Osteocyte (in vitro differentiated cells): ENCODE measurements at places on chromosomes 2 and 18. TPM values are rescaled to one million over a fixed set of nuclear protein-coding genes. Genes with fewer than 3 reads are reported as not detected.

DNA sequence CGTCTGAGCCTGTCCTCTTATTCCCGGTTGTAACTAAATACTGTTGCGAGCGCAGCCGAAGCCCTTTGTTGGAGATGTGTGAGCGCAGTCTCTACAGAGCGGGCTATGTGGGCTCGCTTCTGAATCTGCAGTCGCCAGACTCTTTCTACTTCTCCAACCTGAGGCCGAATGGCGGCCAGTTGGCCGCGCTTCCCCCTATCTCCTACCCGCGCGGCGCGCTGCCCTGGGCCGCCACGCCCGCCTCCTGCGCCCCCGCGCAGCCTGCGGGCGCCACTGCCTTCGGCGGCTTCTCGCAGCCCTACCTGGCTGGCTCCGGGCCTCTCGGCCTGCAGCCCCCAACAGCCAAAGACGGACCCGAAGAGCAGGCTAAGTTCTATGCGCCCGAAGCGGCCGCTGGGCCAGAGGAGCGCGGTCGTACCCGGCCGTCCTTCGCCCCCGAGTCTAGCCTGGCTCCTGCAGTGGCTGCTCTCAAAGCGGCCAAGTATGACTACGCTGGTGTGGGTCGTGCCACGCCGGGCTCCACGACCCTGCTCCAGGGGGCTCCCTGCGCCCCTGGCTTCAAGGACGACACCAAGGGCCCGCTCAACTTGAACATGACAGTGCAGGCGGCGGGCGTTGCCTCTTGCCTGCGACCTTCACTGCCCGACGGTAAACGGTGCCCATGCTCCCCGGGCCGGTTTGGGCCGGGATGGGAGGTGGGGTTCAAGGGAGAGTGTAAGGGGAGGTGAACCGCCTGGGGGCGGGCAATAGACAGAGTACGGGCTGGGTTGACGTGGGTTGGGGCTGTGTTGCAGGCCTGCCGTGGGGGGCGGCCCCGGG lies at the start of gene HOXD12:
HOXD12 (plus strand) TSS at position 68 of the 819 bp plus-strand sequence; CDS start at position 75, 7 bp downstream.
- no peaks in the 10 kb centered on the region for H3K36me3 ChIP-seq
- H3K4me1 ChIP-seq = peaks cover 26% of the 10 kb centered on the region
- H3K27ac ChIP-seq = no peak within 1 kb of the TSS
- peak; percentile 68 for DNase-seq
- H3K27me3 ChIP-seq = peaks cover 94% of the 10 kb centered on the region

DNA sequence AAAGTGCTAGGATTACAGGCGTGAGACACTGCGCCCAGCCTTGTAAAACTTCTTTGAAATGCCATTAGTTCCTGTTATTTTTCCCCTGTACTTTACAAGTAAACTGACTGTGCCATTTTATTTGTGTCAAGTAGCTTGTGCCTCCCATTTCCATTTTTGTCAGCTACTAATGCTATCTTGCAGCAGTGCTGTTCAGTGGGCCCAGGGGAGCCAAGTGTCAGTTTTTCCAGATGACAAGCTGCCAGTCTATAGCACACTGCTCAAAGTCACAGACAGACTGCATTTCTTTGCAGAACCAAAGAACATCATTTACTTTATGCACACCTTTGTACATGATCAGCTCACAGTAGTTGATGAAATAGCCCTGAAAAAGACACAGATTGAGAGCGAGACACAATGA lies 901.3 kb upstream of the CDH2 start:
- no peaks in the 10 kb centered on the region for H3K27me3 ChIP-seq
- H3K36me3 ChIP-seq = no peaks in the 10 kb centered on the region
- no peak for DNase-seq
- no peak overlapping the region for H3K27ac ChIP-seq
- no peak overlapping the region for H3K4me3 ChIP-seq

DNA sequence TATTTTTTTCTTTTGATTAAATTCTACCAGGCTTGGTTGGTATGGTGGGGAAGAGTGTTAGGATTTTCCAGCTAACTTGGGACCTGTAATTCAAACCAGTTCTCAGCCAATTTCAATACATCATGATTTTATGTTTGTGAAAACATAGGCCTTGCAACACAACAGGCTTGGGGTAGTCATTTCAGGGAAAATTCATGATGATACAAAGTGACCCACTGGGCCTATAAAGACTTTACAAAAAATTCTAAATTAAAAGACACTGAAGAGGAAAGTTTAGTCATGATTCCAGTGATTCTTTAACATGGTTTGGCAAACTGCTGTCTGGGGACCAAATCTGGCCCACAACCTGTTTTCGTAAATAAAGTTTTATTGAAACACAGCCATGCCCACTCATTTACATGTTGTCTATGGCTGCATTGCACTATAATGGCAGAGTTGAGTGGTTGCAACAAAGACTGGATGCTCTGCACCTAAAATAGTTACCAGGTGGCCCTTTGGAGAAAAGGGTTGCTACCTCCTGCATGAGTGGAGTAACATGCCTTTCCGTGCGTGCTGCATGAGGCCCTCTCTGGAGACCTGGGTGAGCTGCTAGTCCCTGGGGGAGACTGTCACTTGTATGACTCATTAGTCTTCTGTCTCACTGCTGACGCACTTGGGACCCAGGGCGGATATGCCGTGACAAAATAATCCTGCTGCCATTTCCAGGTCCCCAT lies 73.6 kb downstream of the NPAS2 start:
- H3K27me3 ChIP-seq = no peaks in the 10 kb centered on the region
- peaks cover 11% of the 10 kb centered on the region for H3K36me3 ChIP-seq
- no peak overlapping the region for H3K4me3 ChIP-seq
- no peak for DNase-seq

The CFC1 gene
- total RNA-seq = not detected in 2 replicates

The ZC3H6 gene
- total RNA-seq = 7.3 and 8.2 TPM in 2 replicates

The UGT1A3 gene
- not detected in 2 replicates for total RNA-seq

The LINC00305 gene
- not detected in 2 replicates for total RNA-seq

DNA sequence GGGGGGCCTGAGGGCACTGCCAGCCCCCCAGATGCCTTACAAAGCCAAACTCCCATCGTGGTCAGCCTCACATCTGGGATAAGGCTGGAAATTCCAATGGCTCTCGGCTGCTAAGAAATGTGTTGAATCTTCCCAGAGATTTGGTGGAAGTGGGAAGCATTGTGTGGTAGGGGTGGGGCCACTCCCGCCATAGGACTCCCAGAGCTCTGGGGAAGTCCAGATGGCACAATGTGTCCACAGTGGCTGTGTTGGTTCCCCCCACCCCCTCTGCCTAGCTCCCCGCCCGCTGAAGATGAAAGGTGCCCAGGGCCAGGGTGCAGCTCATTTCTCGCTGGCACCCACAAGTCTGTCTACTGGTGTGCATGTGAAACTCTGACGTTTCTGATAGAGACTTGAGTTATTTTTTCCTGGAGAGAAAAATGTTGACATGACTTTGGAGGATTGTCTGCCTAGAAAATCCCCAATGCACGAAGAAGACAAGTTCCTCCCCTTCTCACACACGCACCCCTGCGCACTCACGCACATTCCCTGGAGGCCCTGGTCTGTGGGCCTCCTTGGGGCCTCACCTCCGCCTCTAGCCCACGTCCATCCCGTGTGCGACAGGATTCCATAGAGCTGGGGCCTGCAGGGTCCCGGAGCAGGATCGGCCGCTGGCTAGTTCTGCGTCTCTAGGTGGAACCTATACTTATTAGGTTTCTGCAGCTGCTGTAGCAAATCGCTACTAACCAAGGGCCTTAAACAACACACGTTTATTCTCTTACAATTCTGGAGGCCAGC lies 199.1 kb downstream of the ZFP36L2 start:
- no peak overlapping the region for H3K4me3 ChIP-seq
- H3K27me3 ChIP-seq = no peaks in the 10 kb centered on the region
- no peak overlapping the region for H3K27ac ChIP-seq
- DNase-seq = no peak
- H3K36me3 ChIP-seq = no peaks in the 10 kb centered on the region

The GLI2 gene
- total RNA-seq = 33.2 and 34.2 TPM in 2 replicates

DNA sequence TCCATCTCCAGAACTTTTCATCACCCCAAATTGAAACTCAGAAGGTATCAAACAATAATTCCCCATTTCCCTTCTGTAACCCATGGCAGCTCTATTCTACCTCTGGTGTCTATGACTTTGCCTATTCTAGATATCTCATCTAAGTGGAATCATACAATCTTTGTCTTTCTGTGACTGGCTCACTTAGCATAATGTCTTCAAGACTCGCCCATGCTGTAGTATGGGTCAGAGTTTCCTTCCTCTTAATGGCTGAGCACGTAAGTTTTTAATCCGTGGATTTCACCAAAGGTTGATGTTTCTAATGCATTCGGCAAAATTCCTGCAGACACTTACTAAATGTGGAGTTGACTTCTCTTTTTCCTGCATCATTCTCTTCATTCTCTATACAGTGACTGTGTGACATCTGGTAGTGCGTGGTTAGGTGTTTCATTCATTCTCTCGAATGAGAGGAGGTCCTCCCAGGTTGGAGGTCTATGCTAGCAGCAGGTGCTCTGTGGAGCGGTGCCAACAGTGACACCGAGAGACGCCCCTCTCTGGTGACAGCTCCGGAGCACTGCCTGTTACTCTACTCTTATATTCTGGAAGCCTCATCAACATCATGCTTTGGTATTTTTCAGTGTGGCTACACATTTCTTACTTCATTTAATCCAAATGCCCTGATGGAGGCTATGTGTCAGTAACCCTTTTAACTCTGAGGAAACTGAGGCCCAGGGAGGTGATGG lies 50.1 kb downstream of the ATOH8 start:
- no peaks in the 10 kb centered on the region for H3K36me3 ChIP-seq
- no peaks in the 10 kb centered on the region for H3K4me1 ChIP-seq
- H3K27me3 ChIP-seq = peaks cover 21% of the 10 kb centered on the region
- no peak overlapping the region for H3K4me3 ChIP-seq

DNA sequence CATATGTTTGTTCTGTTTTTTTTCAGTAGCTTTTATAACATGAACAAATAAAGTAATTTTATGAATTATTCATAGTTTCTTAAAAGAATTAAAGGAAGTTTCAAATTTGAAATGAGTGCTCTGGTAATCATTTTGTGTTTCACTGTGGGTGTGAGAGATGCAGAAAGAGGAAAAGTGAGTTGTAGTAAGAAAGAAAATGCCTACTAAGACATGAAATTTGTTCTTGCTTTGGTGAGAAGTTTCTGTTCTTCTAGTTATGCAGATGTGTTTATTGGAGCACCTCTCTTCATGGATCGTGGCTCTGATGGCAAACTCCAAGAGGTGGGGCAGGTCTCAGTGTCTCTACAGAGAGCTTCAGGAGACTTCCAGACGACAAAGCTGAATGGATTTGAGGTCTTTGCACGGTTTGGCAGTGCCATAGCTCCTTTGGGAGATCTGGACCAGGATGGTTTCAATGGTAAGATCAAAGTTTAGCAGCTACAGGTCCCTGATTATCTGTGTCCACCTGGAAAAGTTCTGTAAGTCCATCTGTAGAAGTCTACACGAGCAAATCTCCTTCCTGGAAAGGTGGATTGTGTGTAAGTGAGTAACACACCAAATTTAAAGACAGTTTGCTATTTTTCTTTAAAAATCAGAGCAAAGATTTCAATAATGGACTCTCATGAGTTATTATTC lies 51.4 kb downstream of the ITGAV start:
- no peaks in the 10 kb centered on the region for H3K27me3 ChIP-seq
- peaks cover 5% of the 10 kb centered on the region for H3K4me1 ChIP-seq
- no peak for DNase-seq

GRCh38 chr2:199869653-199870052 lies 18.7 kb upstream of the FTCDNL1 start:
- peaks cover 5% of the 10 kb centered on the region for H3K36me3 ChIP-seq
- DNase-seq = no peak
- H3K4me3 ChIP-seq = no peak overlapping the region
- H3K4me1 ChIP-seq = peaks cover 17% of the 10 kb centered on the region
- H3K27ac ChIP-seq = no peak overlapping the region

DNA sequence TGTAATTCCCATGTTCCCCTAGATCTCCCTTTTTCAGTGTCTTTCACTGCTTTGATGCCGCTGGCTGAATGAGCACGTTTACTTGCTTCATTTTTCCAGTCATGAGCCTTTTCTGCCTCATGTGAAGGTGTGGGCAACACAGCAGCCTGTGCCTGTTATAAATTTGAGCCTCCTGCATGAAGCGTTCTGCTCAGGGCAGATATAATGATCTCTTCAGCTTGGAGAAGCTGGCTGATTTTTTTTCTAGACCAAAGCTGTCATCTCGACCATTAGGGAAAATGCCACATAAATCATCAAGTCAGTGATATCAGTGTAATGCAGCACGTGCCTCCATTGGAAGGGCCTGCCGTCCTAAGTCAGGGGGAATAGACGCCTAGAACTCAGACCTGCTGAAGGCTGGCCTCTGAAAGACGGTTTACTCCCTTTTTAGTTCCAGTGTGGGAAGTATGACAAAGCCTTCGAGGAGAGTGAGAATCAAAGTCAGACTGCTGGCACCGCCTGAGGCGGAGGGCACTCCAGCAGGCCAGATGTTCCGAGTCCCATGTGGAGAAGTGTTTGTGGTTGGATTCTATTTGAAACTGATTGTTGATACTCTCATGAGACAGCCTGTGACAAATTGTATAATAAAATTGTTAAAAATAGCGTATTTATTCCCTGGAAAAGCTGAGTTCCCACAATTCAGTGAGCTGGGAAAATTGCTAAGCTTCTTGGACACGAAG lies 196.5 kb downstream of the MYO1B start:
- H3K27me3 ChIP-seq = no peaks in the 10 kb centered on the region
- no peak overlapping the region for H3K4me3 ChIP-seq
- peak overlapping the region; percentile 54 for H3K27ac ChIP-seq
- peaks cover 16% of the 10 kb centered on the region for H3K4me1 ChIP-seq
- no peaks in the 10 kb centered on the region for H3K36me3 ChIP-seq
- no peak for DNase-seq

DNA sequence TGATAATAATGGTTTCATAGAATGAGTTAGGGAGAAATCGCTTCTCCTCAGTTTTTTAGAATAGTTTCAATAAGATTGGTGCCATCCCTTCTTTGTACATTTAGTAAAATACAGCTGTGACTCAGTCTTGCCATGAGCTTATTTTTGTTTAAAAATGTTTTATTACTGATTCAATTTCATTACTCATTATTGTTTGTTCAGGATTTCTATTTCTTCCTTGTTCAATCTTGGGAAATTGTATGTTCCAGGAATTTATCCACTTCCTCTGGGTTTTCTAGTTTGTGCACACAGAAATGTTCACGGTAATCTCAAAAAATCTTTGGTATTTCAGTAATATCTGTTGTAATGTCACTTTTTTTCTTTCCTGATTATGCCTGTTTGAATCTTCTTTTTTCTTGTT lies 371.5 kb upstream of the SETBP1 start:
- DNase-seq = no peak
- H3K36me3 ChIP-seq = peaks cover 2% of the 10 kb centered on the region
- H3K4me1 ChIP-seq = peaks cover 24% of the 10 kb centered on the region

The CXCR1 gene
- total RNA-seq = not detected in 2 replicates

The LCT gene
- total RNA-seq = not detected in 2 replicates

GRCh38 chr2:215369181-215369760 lies 57.4 kb downstream of the ATIC start:
- H3K27ac ChIP-seq = peak overlapping the region; percentile 85
- no peak for DNase-seq
- peaks cover 55% of the 10 kb centered on the region for H3K4me1 ChIP-seq
- H3K4me3 ChIP-seq = no peak overlapping the region
- H3K36me3 ChIP-seq = peaks cover 87% of the 10 kb centered on the region
- H3K27me3 ChIP-seq = no peaks in the 10 kb centered on the region

GRCh38 chr2:176324862-176325261 lies 55.6 kb downstream of the MTX2 start:
- H3K4me3 ChIP-seq = no peak overlapping the region
- DNase-seq = no peak
- no peak overlapping the region for H3K27ac ChIP-seq
- H3K27me3 ChIP-seq = no peaks in the 10 kb centered on the region
- H3K4me1 ChIP-seq = peaks cover 10% of the 10 kb centered on the region
